ENCODE measurements at places on chromosomes 3 and 15. TPM values are rescaled to one million over a fixed set of nuclear protein-coding genes. Genes with fewer than 3 reads are reported as not detected.

- DNase-seq = no peak
Observed at GRCh38 chr3:122864498-122864897, 69.6 kb downstream of the SLC49A4 start.

The RYR3 gene
- total RNA-seq = not detected

DNA sequence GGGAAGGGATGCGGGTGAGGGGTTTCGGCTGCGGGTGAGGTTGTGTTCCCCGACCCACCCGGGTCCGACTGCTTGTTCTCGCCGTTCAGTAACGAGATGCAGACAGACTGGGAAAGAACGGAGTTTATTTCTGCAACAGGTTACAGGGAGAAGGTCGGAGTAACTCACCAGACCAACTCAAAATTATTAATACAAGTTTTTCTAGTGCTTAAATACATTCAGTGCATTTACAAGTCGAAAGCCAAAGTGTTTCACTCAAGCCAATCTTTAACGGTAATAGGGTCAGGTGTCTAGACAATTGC, 492 bp upstream of the HIGD1A start:
- no peak for DNase-seq

The SLC28A2 gene
- not detected for total RNA-seq

DNA sequence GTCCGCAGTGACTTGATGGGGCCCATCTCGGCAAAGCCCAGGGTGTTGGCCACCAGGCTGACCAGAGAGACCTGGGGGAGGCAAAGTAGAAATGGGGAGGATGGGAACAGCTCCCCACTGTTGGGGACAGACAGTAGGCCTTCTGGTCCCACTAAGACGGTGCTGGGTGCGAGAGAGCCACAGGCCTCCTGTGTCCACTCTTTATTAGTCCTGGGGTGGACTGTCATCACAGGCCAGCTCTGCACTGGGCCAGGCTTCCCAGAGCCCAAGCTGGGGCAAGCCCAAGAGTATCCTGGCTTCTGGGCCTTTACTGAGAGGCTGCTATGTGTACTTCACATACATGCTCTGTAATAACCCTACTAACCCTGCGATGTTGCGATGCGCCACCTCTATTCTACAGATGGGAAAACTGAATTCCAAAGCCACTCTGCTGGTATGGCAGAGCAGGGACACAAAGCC, 66.4 kb downstream of the EXOG start:
- no peak for DNase-seq

DNA sequence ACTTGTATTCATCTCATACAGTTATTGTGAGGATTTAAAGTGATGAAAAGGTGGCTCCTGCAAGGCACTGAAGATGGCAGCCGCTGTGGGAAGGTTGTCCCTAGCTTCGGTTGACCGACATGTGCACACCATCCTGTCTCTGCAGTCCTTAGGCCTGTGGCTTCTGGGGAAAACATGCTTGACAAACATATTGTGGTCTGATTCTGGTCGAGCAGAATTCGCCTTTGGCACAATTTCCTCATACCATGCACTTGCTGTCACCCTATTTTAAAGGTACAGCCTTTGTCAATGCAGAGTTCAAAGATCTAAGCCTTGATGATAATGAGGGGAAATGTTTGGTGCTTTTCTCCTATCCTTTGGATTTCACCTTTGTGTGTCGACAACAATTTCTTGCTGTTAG, 50.9 kb downstream of the PRICKLE2 start:
- no peak for DNase-seq

GRCh38 chr15:63836579-63836978, 2.8 kb upstream of the HERC1 start:
- peak; percentile 90 for DNase-seq

GRCh38 chr15:44010089-44010488, 183.3 kb downstream of the WDR76 start:
- peak; percentile 73 for DNase-seq

- no peak for DNase-seq
Observed at GRCh38 chr3:171454041-171454440, 6.2 kb downstream of the TNIK start.

DNA sequence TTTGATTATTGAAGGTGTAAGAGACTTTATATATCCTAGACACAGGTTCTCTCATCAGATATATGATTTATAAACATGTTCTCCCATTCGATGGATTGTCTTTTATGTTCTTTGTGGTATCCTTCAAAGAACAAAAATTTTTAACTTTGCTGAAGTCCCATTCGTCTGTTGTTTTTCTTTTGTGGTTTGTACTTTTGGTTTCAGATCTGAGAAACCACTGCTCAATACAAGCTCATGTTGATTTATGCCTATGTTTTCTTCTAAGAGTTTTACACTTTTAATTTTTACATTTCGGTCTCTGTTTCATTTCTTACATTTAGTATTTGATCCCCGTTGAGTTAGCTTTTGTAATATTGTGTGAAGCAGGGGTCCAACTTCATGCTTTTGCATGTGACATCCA, 103.3 kb upstream of the SPRED1 start:
- DNase-seq = no peak

DNA sequence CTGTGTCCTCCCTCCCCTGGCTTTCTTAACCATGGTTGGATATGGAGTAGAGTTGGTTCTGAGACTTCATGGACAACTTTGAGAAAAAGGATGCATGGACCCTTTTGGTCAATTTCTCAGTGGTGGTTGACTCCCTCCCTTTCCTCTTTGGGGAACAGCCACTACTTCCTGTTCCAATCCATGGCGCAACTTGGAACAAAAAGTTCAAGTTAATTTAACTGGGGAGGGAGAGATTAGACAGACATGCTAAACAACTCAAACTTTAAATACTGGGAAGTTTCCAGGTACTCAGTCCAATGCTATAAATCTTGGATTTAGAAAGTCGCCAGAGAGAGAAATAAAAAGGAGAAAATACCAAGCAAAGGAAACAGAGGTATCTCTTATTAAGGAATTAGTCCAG, 202.2 kb downstream of the PDZRN3 start:
- DNase-seq = no peak

DNA sequence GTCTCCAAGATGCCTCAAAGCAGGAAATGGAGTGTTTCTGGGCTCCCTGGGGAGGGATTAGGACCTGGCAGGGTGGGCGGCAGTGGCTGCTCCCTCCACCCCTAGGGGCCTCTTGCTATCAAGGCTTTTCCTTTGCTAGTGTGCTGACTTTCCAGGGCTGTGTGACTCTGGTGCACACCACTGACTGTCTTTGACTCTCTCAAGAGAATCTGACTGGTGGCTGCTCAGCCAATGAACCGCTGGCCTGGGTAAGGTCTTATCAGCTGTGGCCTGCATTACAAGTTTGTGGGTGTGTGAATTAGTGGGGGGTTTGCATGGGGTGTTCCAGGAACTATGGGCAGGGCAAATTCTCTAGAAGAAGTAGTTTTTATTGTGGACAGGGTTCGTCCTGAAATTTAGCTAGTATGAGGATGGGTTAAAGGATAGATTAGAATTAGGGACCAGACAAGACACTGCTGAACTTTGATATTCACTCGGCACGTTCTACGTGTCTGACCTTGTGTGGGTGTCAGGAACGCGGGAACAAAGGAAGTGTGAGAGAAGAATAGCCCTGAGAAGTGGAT, 29.5 kb downstream of the SIAH2 start:
- no peak for DNase-seq

DNA sequence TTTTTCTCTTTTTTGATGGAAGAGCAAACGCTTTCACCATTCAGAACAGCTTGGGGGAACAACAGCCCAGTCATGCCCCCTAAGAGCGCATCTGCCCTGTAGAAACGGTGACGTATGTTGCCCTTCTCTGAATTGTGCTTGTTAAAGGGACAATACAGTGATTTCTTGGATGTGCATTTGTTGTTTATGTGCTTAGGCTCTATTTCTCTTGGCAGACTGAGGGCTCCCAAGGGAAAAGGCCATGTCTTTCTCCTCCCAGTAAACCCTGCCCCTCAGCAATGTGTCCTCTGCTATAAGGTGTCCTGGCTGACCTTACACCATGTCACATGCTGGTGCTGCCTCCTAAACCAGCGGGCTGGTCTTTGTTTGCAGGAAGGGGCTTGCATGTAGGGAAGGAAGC, 346.1 kb downstream of the EPHB1 start:
- DNase-seq = no peak

DNA sequence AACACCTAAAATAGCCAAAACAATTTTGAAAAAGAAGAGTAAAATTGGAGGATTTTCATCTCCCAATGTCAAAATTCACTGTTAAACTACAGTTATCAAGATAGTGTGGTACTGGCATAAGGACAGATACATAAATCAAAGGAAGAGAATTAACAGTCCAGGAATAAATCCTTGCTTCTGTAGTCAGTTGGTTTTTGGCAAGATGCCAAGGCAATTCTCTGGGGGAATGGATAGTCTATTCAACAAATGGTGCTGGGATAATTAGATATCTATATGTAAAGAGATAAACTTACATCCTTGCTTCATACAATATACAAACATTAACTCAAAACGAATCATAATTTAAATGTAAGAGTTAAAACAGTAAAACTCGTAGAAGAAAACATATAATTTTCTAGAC, 57.9 kb upstream of the SELENOK start:
- no peak for DNase-seq

GRCh38 chr3:24502690-24503089, 8.0 kb upstream of the THRB start:
- DNase-seq = no peak

GRCh38 chr15:65824031-65824743, 32.1 kb upstream of the DENND4A start:
- DNase-seq = peak; percentile 29

The KBTBD8 gene
- total RNA-seq = 3.8 TPM

GRCh38 chr15:55514414-55514850, 6.4 kb upstream of the DNAAF4 start:
- no peak for DNase-seq

GRCh38 chr15:77568014-77568972, 64.4 kb downstream of the LINGO1 start:
- DNase-seq = peak; percentile 71

The DENND6A gene
- 27.1 TPM for total RNA-seq

GRCh38 chr3:181425074-181425473, 286.7 kb upstream of the SOX2 start:
- no peak for DNase-seq

DNA sequence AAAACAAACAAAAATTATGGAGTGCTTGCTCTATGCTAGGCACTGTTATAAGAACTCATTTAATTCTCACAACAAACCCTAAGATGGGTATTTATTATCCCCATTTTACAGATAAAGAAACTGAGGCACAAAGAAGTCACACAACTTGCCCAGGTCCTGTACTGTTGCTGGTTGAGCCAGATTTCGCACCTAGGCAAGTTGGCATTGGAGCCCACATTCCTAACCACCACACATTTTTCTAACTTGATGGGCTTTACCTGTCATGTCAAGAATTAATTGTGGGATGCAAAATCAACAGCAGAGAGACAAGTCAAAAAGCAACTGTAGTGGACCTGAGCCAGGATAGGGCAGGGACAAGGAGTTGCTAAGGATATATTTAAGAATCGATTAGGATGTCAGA, 47.9 kb upstream of the VILL start:
- DNase-seq = no peak

DNA sequence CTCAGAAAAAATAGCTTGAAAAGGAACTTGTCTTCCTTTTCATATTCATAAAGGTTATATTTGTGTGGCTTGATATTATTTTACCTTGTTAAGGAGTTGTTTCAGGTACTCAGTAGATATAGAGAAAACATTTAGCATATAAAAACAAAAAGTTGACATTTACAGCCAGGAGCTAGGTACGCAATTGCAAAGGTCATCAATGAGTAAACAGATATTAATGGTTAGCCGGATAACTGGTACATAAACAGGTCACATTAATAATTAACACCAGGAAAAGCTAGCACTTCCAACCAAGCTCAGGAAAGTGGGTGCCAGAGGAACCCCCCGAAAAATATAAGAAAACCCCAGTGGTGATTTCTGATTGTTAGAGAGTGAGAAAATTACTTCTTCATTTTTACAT, 146.6 kb upstream of the NR2F2 start:
- peak; percentile 14 for DNase-seq

DNA sequence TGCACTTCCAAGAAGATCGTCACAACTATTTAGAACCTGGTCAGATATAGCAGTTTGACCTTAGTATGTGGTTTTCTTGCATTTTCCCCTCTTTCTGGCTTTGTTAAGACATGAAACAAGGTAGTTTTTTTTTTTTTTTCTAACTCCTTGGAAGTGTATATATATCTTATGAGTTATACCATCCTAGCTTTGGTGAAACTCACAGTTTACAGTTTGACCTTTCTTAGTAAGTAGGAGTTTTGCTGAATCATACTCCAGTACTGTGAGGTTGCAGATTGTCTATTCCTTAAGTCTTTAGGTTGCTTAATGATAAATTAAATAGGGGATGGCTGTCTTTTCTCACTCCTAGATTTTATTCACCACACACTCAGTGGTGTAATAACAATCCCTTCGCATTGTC, 325.0 kb downstream of the RBMS3 start:
- no peak for DNase-seq

The CPNE9 gene
- total RNA-seq = not detected

The PFN2 gene
- total RNA-seq = 204 TPM

The INSYN1 gene
- 4.7 TPM for total RNA-seq

DNA sequence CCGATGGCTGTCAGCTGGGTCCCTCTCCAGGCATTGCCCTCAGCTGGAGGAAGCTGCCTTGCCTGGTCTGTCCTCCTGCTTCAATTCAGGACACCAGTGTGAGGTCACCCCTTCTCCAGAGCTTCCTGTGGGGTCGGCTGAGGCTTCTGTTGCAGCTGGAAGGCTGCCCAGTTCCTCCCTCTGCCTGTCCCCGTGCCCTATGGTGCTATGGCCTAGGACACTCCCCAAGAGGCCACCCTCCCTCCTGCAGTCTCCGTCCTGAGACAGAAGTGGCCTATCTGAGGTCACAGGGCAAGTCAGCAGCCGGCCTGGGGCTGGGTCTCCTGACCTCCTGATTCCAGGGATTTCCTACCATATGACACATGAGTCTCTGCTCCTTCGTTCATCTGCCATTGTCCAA, 57.9 kb downstream of the RASGRF1 start:
- no peak for DNase-seq

DNA sequence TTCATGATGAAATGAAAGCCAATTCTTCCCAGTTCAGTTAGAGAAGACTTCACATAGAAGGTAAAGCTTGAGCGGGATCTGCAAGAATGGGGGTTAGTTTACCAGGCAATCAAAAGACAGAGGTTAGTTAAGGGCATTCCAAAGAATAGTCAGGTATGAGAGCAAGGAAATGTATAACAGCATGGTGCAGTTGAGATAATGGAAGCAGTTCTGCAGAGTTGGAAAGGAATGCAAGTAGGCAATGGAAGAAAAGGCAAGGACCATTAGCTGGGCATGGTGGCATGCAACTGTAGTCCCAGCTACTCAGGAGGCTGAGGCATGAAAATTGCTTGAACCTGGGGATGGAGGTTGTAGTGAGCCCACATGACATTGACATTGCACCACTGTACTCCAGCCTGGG, 55.0 kb downstream of the LSAMP start:
- no peak for DNase-seq

The MUC4 gene
- total RNA-seq = not detected

The PARP14 gene
- 67.2 TPM for total RNA-seq

- no peak for DNase-seq
Observed at GRCh38 chr15:43868406-43868805, 41.6 kb downstream of the WDR76 start.

GRCh38 chr3:106276755-106277612, 408.2 kb upstream of the CBLB start:
- no peak for DNase-seq

GRCh38 chr15:51105430-51106016, 10.8 kb upstream of the TNFAIP8L3 start:
- DNase-seq = no peak

Measured in osteoblast (primary cell).